ENCODE measurements at places on chromosomes 4 and X.

DNA sequence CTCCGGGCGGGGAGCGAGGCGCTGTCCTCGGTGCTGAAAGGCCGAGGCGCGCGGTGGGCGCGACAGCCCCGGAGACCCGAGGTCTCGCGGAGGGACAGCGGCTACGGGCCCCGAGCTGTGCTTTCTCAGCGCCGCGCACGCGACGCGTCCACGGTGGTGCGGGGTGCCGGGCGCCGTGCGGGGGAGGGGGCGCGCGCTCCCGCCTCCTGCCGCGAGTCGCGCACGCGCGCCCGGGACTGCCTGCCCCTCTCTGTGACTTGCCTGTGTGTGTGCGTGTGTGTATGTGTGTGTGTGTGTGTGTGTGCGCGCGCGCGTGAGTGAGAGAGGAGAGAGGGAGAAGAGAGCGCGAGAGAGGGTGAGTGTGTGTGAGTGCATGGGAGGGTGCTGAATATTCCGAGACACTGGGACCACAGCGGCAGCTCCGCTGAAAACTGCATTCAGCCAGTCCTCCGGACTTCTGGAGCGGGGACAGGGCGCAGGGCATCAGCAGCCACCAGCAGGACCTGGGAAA lies at the start of gene GRIA2:
TSS of gene GRIA2 (plus strand) at position 358 of the 511 bp plus-strand sequence. CDS start 315 bp downstream, outside the sequence.
- H3K36me3 ChIP-seq = peaks cover 4% of the 10 kb centered on the region
- peaks cover 74% of the 10 kb centered on the region for H3K27me3 ChIP-seq
- H3K4me3 ChIP-seq = peak within 1 kb of the TSS; percentile 91
- H3K4me1 ChIP-seq = peaks cover 24% of the 10 kb centered on the region

GRCh38 chr4:76733068-76733771 lies 164.7 kb downstream of the SOWAHB start:
- H3K27me3 ChIP-seq = no peaks in the 10 kb centered on the region
- DNase-seq = no peak
- H3K4me1 ChIP-seq = peaks cover 17% of the 10 kb centered on the region

- no peaks in the 10 kb centered on the region for H3K36me3 ChIP-seq
- DNase-seq = no peak
- no peak overlapping the region for H3K27ac ChIP-seq
- no peaks in the 10 kb centered on the region for H3K4me1 ChIP-seq
- no peak overlapping the region for H3K4me3 ChIP-seq
Observed at GRCh38 chrX:66221856-66222255, 57.8 kb downstream of the HEPH start.

- H3K27ac ChIP-seq = peak overlapping the region; percentile 100
- H3K36me3 ChIP-seq = peaks cover 4% of the 10 kb centered on the region
- no peaks in the 10 kb centered on the region for H3K27me3 ChIP-seq
- H3K4me3 ChIP-seq = peak overlapping the region; percentile 84
- no peak for DNase-seq
Observed at GRCh38 chrX:149937871-149938426, 342 bp downstream of the EOLA2 start.

GRCh38 chr4:38123555-38123954 lies 163.4 kb downstream of the PTTG2 start:
- H3K27ac ChIP-seq = no peak overlapping the region
- H3K27me3 ChIP-seq = no peaks in the 10 kb centered on the region
- no peak for DNase-seq
- peaks cover 25% of the 10 kb centered on the region for H3K4me1 ChIP-seq

GRCh38 chr4:1239950-1240307 lies 9.0 kb downstream of the CTBP1 start:
- H3K36me3 ChIP-seq = peaks cover 14% of the 10 kb centered on the region
- H3K4me1 ChIP-seq = peaks cover 24% of the 10 kb centered on the region

DNA sequence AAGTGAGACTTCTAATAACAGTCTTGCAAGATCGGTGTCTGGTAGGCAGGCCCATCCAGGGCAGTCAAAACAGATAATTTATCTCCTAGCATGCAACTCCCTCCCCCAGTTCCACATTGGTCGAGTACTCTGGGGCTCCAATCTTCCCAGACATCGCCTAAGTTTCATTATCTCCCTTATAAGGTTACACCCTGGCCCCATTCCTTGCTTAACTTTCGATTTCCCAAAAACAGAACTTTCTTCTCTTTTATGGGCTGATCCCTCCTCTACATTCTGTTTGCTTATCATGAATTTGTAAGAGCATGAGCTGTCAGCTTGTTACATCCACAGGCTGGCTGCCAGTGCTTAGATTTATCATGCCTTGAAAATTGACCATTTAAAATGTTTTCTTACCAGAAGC lies 471.3 kb downstream of the TECRL start:
- no peaks in the 10 kb centered on the region for H3K4me1 ChIP-seq
- H3K27me3 ChIP-seq = no peaks in the 10 kb centered on the region
- no peak overlapping the region for H3K4me3 ChIP-seq
- no peaks in the 10 kb centered on the region for H3K36me3 ChIP-seq
- no peak overlapping the region for H3K27ac ChIP-seq

GRCh38 chr4:181548873-181549575 lies 694.2 kb upstream of the TENM3 start:
- no peak overlapping the region for H3K4me3 ChIP-seq
- peaks cover 8% of the 10 kb centered on the region for H3K4me1 ChIP-seq
- H3K27ac ChIP-seq = peak overlapping the region; percentile 67
- no peak for DNase-seq

GRCh38 chr4:113809311-113809710 lies 47.8 kb upstream of the CAMK2D start:
- peaks cover 3% of the 10 kb centered on the region for H3K27me3 ChIP-seq
- DNase-seq = no peak
- H3K27ac ChIP-seq = no peak overlapping the region

- no peaks in the 10 kb centered on the region for H3K36me3 ChIP-seq
- H3K4me3 ChIP-seq = no peak overlapping the region
Observed at GRCh38 chrX:44035571-44035970, 62.4 kb upstream of the NDP start.

DNA sequence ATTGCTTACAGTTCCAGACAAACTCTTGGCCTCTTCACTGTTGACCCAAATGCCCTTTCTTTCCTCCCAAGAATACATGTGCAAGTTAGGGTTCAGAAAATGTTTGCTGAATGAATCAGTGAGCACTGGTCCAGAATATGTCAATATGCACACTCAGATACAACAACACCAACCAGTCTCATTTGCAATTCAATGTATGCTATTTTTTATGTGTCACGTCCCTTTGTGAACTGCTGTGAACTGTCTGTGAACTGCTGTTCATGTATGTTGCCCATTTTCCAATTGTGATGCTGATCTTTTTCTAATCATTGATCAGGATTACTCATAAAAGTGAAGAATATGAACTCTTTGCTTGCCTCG lies 17.8 kb downstream of the GAB3 start:
- no peak for DNase-seq
- H3K4me3 ChIP-seq = no peak overlapping the region
- H3K4me1 ChIP-seq = peaks cover 69% of the 10 kb centered on the region

DNA sequence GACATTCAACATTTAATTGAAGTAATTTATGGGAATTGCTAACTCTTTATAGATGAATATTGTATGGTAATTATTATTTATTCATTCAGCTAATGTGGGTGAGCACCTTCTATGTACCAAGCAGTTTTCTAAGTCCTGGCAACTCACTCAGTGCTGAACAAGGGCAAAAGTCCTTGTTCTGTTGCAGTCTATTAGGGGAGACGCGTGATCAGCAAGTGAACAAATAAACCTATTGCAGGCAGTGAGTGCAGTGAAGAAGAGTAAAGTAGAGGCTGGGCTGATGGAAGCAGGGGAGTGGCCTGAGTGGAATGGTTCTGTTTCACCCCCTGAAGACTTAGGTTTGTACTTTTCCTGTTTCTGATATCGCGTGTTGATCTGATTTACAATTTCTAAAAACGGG lies 214.3 kb downstream of the RAPGEF2 start:
- H3K4me1 ChIP-seq = no peaks in the 10 kb centered on the region
- H3K36me3 ChIP-seq = peaks cover 18% of the 10 kb centered on the region
- H3K27ac ChIP-seq = no peak overlapping the region
- no peaks in the 10 kb centered on the region for H3K27me3 ChIP-seq
- no peak overlapping the region for H3K4me3 ChIP-seq

GRCh38 chr4:168441412-168441811 lies 38.9 kb downstream of the DDX60L start:
- H3K27me3 ChIP-seq = no peaks in the 10 kb centered on the region
- DNase-seq = no peak
- peaks cover 1% of the 10 kb centered on the region for H3K36me3 ChIP-seq
- peaks cover 9% of the 10 kb centered on the region for H3K4me1 ChIP-seq

All from osteocyte (in vitro differentiated cells).